Thyroid gland (tissue), 4 donors: ENCODE measurements at places on chromosomes 16 and 17. TPM values are rescaled to one million over a fixed set of nuclear protein-coding genes. Genes with fewer than 3 reads are reported as not detected.

DNA sequence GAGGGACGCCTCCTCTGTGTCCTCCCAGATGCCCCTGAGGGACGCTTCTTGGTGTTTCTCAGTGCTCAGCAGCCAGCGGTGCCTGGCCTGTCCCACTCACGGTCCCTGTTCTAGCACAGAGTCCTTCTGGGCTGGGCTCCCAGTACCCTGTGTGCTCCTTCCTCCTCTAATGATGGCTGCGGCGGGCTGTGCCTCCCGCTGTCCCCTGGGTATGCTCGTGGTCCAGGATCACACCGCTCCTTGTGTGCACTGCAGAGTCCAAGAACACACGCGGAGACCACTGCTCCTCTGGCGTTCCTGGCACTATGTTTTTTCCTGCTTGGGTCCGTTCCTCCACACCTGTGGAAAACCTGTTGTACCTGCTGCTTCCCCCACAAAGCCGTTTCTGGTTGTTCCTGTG lies 15.1 kb upstream of the IRF8 start:
- no peaks in the 10 kb centered on the region for H3K4me1 ChIP-seq
- no peaks in the 10 kb centered on the region for H3K27me3 ChIP-seq
- no peak for DNase-seq
- no peak overlapping the region for H3K4me3 ChIP-seq
- no peak overlapping the region for H3K27ac ChIP-seq

GRCh38 chr16:24829153-24829552 lies 16.6 kb upstream of the SLC5A11 start:
- H3K27me3 ChIP-seq = no peaks in the 10 kb centered on the region
- no peak overlapping the region for H3K27ac ChIP-seq
- no peak for DNase-seq
- no peaks in the 10 kb centered on the region for H3K4me1 ChIP-seq
- no peak overlapping the region for H3K4me3 ChIP-seq
- H3K36me3 ChIP-seq = peaks cover 4% of the 10 kb centered on the region

DNA sequence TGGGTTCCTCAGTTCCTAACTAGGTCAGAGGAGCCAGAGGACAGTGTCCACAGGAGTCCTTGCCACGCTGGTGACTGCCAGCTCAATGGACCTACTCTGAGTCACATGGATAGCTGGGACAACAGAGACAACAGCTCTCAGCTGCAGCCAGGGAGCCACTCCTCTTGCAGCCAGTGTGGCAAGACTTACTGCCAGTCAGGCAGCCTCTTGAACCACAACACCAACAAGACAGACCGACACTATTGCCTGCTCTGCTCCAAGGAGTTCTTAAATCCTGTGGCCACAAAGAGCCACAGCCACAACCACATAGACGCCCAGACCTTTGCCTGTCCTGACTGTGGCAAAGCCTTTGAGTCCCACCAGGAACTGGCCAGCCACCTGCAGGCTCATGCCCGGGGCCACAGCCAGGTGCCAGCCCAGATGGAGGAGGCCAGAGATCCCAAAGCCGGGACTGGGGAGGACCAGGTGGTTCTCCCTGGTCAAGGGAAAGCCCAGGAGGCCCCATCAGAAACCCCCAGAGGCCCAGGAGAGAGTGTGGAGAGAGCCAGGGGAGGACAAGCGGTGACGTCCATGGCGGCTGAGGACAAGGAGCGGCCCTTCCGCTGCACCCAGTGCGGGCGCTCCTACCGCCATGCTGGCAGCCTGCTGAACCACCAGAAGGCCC lies 6.7 kb downstream of the ZNF646 start:
- H3K4me3 ChIP-seq = no peak overlapping the region
- peaks cover 49% of the 10 kb centered on the region for H3K36me3 ChIP-seq
- no peak overlapping the region for H3K27ac ChIP-seq

- no peak overlapping the region for H3K4me3 ChIP-seq
- peaks cover 63% of the 10 kb centered on the region for H3K36me3 ChIP-seq
- DNase-seq = no peak
Measured at GRCh38 chr17:21020622-21021021, 22.2 kb downstream of the USP22 start.

SMTNL2 gene
- 0.67 TPM for total RNA-seq

- peak; percentile 80 for DNase-seq
- no peak overlapping the region for H3K27ac ChIP-seq
- no peaks in the 10 kb centered on the region for H3K27me3 ChIP-seq
- H3K4me1 ChIP-seq = peaks cover 75% of the 10 kb centered on the region
Measured at GRCh38 chr16:48605518-48606110, 4.4 kb downstream of the N4BP1 start.

- H3K36me3 ChIP-seq = peaks cover 26% of the 10 kb centered on the region
- no peaks in the 10 kb centered on the region for H3K27me3 ChIP-seq
- H3K4me3 ChIP-seq = no peak overlapping the region
Measured at GRCh38 chr16:730666-731509, 4.0 kb downstream of the HAGHL start.
